ENCODE measurements at places on chromosomes 6 and 20.

DNA sequence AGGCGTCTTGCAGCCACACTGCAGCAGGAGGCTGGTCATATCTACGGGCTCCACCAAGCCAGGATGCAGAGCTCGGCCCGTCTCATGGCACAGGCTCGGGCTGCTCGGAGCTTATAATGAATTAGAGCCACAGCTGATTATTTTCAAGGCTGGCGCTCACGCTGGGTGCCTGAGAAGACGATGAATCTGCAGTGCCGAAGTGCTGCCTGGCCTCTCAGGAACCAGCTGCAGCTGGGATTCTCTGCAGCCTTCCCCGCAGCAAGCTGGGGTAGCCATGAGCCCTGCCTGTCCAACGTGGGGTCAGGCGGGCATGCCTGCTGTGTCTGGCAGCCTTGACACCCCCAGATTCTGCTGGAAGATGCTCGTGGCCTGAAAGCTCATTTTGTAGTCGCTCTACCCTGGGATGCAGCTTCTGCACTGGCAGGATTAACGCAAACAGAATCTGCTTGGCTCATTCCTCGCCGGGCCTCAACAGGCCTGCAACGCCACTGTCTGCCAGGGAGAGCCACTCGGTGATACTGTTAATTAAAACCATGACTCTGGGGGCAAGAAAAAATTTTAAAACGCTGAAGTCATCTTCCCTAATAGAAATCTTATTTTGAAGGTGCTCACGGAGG lies 104.3 kb downstream of the CDH26 start:
- DNase-seq = no peak

DNA sequence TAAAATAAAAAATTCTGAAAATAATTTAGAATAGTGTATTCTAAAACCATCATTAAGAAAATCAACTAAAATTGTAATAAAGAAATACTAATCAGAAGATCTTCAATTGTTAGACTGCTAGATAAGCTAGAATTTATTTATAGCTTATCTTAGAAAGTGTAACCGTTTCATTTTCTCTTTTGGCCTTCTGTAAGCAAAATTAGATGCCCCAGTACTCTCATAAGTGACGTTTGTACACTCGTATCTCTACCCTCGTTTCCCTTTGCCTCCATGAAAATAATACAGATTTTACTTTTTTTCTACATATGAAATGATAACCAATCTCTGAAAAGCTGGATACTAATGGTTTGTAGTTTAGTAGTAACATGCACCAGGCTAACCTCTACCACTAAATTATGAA lies 19.8 kb downstream of the DSE start:
- no peak for DNase-seq

DNA sequence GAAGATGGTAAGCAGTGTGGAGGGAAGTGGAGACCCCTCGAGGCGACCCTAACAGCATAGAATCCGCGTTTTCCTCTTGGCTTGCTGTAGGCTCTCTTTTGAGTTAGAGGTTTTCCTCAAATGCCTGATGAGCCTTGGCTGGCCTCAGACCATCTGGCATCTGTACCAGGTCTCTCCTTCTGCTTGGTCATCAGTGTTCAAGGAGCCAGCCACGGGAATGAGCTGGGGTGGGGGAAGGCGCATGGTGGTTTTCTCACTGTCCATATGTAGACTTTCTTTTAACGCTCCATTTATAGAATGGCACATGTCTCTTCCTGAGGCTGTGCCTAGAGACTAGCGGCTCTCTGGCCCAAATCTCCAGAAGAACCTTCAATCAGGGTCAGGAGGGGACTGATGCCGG lies 8.1 kb upstream of the GUCA1A start:
- no peak for DNase-seq

DNA sequence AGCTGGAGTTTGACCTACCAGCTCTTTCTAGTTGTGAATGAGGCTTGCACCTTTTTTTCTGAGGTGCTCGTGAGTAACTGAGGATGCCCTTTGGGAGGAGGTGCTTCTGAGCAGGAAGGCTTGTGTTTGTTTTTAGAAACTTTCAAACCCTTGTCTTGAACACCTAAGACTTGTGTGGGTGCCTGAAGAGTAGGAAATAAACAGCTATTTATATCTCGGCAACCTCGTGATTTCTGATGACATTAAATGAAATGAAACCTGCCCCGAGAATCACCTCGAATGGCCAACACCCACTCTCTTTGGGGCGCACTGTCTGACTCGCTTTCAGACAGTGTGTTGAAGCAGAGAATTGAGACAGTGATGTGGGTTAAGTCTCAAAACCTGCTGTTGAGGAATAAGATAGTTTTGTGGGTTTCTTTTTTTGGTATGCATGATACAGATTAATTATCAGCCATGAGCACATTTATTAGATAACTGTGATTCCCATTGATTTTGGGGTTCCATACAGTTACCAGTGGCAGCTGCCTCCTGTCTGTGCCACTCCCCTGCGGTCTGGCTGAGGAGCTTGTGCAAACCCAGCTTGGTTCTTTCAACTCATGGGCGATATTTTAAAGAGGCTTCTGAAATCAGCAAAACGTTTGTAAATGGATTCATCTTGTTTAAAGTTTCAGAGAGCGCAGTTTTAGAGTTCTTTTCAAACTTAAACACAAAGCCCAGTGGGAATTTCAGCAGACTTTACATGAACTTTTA lies 8.4 kb downstream of the IRF4 start:
- DNase-seq = no peak

DNA sequence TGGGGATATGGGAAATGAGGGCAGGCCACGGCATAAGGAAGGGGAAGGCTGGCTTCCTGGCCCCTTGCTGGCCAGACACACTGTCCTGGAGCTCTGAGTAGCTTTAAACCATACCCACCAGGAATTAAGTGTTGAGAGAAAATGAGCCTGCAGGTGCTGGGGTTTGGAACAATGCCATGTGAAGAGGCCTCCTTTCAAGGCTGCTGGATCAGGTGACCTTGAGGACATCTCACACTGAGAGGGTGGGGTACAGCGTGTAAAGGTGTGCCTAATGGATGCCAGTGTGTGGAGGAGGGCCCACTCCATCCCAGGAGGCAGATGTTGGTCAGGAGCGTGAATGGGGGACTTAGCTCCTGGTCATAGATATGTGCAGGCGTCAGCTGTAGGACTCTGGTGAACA lies 74.8 kb upstream of the MLN start:
- no peak for DNase-seq

All from HFFc6 (cell line).